ENCODE measurements at places on chromosomes 11 and 22. TPM values are rescaled to one million over a fixed set of nuclear protein-coding genes. Genes with fewer than 3 reads are reported as not detected.

GRCh38 chr11:62601122-62601371 is 618 bp downstream of the MTA2 start:
- DNase-seq: no peak

DNA sequence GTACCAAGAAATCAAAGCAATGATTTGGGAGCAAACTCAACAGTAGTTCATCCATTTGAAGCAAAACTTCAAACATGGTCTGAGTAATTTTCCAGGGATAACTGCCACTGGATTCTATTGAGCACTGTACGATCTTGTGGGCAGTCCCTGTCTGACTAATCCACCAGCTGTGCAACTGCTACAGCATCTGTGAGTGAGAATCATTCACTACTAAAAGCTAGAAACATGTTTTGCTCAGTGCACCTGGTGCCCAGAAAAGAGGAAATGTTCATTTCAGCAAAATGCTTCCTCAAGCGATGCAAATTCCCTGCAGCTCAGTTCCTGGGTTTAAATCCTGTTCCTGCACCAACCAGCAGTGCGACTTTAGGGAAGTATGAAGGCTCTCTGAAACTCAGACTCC is 1077.9 kb downstream of the DLG2 start:
- DNase-seq: no peak

DNA sequence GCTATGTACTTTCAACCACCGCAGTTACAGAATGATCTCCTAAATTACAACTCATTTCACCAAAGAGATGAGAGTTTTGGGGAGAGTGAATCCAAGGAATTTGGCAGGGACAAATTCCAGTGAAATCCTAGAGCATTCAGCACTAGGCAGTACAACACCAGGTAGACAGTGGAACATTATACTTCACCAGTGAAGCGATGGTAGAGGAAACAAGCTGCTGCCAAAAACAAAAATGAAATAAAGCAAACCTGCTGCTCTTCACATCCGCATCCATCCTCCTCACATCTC is 16.9 kb downstream of the SMCO4 start:
- no peak for DNase-seq

DNA sequence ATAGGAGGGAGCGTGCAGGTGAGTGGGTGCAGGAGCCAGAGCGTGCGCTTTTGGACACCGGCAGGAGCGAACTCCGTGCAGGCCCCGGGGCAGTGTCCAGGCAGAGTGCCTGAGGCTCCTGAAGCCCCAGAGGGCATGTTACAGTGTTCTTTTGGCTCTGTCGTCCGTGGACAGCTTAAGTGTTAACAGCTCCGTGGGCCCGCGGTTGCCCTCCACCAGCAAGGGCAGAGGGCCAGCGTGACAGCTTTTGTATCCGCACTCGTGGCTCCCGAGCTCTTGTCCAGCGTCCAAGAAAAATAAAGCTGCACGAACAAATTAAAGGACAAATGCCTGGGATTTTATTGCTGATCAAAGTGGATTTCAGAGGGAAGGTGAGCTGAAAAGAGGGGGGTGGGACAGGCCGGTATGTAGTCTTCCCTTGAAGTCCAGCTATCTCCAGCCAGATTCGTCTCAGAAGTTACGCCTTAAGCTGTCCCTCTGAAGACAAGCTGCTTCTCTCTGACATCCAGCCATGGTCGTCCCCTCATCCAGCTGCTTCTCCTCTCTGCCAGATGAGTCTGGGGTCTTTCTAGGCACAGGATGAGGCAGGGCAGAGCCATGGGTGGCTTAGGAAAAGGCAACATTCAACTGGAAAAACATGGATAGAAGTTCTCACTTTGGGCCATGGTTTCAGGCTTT is 968 bp upstream of the TMEM109 start:
- DNase-seq: no peak

DNA sequence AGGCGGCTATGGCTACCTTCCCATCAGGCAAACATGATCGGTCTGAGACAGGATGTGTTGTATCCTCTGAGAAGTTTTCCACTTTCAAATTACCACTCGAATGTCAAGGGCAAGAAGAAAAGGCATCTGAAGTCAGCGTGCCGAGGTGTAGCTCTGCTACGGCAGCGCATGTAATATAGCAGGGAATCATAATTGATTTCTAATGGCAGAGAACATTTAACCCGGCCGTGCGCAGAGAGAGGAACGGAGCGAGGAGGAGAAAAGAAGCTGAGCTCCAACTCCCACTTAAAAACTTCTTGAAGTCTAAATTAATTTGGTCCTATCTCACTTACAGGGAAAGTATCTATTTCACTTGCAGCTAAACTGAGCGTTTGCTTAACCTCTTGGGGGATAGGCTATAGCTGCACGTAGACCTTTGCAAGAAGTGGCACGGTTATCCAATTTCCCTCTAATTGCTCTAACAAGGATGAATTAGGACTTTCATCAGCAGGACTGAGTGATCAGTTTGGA is 137.3 kb upstream of the KIRREL3 start:
- DNase-seq: no peak

Gene SAA2
- 19.4 TPM for total RNA-seq

Gene CHEK1
- 2.5 TPM for total RNA-seq

- DNase-seq: no peak
Observed at GRCh38 chr11:108197351-108197750, 25.1 kb downstream of the NPAT start.

- DNase-seq: no peak
Observed at GRCh38 chr11:63887386-63887999, 29.5 kb downstream of the RCOR2 start.

DNA sequence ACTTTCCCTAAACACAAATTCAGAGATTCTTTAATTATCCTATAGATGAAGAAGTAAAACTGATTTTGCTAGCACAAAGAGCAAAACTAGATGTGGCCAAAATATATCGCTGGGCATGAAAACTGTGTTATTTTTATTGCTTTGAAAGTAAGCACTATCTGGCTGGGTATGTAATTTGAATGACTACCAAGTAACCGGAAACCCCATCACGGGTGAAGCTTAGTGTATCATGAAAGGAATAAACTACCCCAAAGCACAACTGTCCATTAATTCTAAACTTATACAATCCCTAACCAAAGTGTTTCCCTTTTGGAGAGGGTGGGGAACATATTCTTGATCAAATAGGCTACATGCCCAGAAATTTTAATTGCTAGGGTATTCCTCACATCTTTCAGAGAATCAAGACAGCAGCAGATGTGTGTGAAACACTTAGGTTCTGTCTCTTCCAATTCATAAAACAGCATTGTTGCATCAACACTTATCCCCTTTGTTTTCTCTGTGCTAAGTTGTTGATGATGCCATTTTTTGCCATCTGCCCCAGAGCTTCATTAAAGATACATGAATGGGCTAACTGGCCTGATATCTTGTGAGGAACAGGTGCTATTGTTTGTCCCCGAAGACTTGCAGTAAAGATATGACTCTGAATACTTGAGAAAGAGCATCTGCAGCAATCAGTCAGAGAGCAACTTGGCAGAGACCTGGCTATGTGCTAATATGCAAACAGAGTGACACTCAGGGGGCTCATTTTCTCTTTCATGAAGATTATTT is 238.2 kb downstream of the SOX6 start:
- no peak for DNase-seq

Gene SORL1
- 38.3 TPM for total RNA-seq

Gene SHISAL1
- 7.6 TPM for total RNA-seq

DNA sequence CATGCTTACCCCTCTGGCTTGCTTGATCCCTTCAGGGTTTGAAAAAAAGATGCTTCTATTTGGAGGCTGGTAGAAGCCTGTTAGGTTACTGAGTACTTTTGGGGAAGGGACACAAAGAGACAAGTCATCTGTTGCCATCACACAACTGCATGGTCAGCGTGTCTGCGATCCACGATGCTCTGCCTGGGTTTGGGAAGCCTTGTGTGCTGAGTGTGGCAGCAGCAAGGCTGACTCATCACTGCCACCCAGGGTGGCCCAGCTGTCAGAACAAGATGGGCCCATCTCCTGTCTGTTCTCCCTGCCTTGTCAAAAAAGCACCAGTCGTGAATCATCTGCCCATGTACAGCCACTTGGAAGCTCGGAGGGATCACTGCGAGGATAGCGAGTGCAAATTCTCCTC is 26.2 kb downstream of the UBASH3B start:
- no peak for DNase-seq

GRCh38 chr11:47060807-47061206 is 115.9 kb downstream of the ARFGAP2 start:
- DNase-seq: no peak

Gene CD59
- total RNA-seq: 272 TPM

DNA sequence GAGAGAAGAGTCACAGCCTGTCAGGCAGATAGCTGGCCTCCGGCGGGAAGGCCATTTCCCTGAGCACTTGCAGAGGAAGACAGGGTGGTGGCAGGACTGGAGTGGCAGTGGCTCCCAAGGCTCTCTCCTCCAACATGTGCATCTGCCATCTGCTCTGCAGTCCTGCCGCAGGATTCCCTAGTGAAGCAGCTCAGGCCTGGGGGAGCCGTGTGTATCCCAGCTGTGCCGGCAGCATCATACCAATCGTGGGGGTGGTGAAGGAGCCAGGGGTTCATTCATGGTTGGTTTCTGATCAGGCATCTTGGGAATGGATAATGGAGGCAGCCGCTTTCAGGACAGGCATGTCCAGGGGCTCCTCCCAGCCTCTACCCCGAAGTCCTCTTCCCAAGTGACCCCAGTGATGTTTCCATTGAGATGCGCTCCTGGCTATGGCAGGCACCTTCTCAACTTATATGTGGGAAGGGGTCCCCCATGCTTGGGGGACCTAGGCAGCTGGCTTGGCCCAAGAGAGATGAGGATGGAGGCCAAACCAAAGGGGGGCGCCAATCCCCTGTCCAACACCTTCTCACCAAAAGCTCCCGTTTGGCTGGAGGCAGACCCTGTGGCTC is 6.1 kb downstream of the TAGLN start:
- DNase-seq: no peak

Gene ANKRD49
- total RNA-seq: 12.5 TPM

Gene OR52E8
- total RNA-seq: not detected

DNA sequence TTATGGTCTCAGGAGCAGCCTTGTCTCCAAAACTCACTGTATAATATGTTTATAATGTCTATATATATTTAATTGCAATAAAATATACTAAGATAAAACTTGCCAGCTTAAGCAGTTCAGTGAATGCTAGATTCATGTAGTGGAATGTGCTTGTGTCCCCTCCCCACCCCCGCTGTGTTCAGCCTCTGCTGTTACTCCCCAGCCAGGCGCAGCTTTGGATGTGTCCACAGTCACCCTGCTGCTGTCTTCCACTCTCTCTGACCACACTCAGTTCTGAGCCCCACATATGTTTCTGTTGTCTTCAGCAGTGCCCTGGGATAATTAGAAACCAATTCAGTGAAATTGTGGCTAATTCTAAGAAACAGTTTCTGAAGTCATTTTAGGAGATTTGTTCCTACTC is 52.2 kb downstream of the PPFIA1 start:
- no peak for DNase-seq

GRCh38 chr11:121575963-121576290 is 123.2 kb upstream of the SORL1-AS1 start:
- peak; percentile 65 for DNase-seq

DNA sequence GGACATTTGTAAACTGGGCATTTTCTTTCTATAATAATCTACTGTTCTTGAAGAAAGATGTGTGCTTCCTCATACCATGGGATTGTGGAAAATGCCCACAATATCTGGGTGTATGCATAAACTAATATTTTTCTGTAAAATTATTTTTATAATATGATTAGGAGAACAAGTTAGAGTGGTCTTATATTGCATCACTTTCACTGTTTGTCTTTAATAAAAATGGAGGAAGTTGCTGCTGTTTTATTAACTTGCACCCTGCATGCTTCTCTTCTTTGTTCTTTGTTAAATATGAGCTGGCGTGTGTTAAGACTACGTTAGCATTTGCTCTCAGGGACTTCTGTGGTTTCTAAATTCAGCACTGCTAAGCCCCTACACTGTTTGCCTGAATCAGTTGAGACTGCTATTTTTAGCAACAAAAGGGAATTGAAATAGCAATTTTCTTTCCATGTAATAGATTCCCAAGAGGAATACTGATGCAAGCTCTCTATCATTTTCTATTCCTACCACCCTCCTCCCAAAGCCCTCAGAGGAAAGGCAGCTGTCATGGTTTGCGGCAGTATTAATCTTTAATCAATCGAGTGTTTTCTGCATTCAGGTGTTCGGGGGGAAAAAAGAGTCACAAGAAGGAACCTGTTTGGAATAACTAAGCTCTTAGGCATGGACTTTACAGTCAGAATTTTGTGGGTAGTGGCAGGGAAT is 56.1 kb downstream of the HSD17B12 start:
- DNase-seq: no peak
